Myocyte (in vitro differentiated cells): ENCODE measurements at places on chromosomes 1 and 21. TPM values are rescaled to one million over a fixed set of nuclear protein-coding genes. Genes with fewer than 3 reads are reported as not detected.

The CAMK1G gene
- total RNA-seq = not detected in 2 replicates

The CFHR2 gene
- not detected in 2 replicates for total RNA-seq

The TDRD5 gene
- not detected in 2 replicates for total RNA-seq

The PLCH2 gene
- 0.21 and 0.57 TPM in 2 replicates for total RNA-seq

The CHI3L1 gene
- 0.37 and 1.2 TPM in 2 replicates for total RNA-seq

The CYP4A11 gene
- not detected in 2 replicates for total RNA-seq

The INAVA gene
- 0.05 and 0.24 TPM in 2 replicates for total RNA-seq

The URB1 gene
- 42.1 and 42.8 TPM in 2 replicates for total RNA-seq

The KRTAP10-10 gene
- total RNA-seq = not detected in 2 replicates

The CDCA8 gene
- total RNA-seq = 0.05 and 0.26 TPM in 2 replicates

The SMIM34 gene
- not detected in 2 replicates for total RNA-seq

The CD52 gene
- total RNA-seq = not detected in 2 replicates

The AADACL4 gene
- total RNA-seq = not detected in 2 replicates

The TMEM59 gene
- 246 and 250 TPM in 2 replicates for total RNA-seq

The SESN2 gene
- total RNA-seq = 18.0 and 18.5 TPM in 2 replicates

The TMEM50A gene
- 117 and 160 TPM in 2 replicates for total RNA-seq

The ADAMTS1 gene
- 21.4 and 23.0 TPM in 2 replicates for total RNA-seq

The FMO5 gene
- total RNA-seq = 0.99 and 2.6 TPM in 2 replicates

The L1TD1 gene
- not detected in 2 replicates for total RNA-seq

The KCNJ9 gene
- not detected in 2 replicates for total RNA-seq

The GDAP2 gene
- 11.4 and 16.3 TPM in 2 replicates for total RNA-seq

The MTARC2 gene
- 1.4 and 2.2 TPM in 2 replicates for total RNA-seq
